Effector memory CD4-positive, alpha-beta T cell (primary cell): ENCODE measurements at places on chromosomes 6 and 20.

GRCh38 chr6:120230008-120230407, 880.4 kb upstream of the MAN1A1 start:
- no peaks in the 10 kb centered on the region for H3K27me3 ChIP-seq
- no peaks in the 10 kb centered on the region for H3K36me3 ChIP-seq
- no peaks in the 10 kb centered on the region for H3K4me1 ChIP-seq
- H3K4me3 ChIP-seq: no peak overlapping the region
- DNase-seq: no peak

GRCh38 chr6:106163966-106164877, 78.1 kb downstream of the PRDM1 start:
- H3K36me3 ChIP-seq: no peaks in the 10 kb centered on the region
- no peaks in the 10 kb centered on the region for H3K27me3 ChIP-seq
- peak overlapping the region; percentile 44 for H3K27ac ChIP-seq
- DNase-seq: no peak
- peak overlapping the region; percentile 15 for H3K4me3 ChIP-seq

DNA sequence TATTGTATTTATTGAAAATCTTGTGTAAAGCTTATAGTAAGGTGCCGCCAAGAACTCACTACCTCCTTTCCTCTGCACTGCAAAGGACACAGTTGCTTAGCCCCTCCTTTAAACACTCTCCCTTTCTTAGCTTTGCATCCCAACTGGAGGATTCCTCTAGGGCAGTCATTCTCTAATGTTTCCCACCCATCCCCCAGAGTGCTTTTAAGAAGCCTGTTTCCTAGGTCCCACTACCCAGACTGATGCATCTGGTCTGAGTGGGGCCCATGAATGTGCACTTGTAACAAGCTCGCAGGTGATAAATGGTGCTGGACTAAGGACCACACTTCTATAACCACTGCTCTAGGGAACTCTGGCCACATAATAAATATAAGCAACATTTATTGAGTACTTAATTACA, 55.2 kb downstream of the B4GALT5 start:
- H3K4me3 ChIP-seq: no peak overlapping the region
- H3K36me3 ChIP-seq: peaks cover 15% of the 10 kb centered on the region
- H3K4me1 ChIP-seq: no peaks in the 10 kb centered on the region
- H3K27me3 ChIP-seq: no peaks in the 10 kb centered on the region
- H3K27ac ChIP-seq: no peak overlapping the region

DNA sequence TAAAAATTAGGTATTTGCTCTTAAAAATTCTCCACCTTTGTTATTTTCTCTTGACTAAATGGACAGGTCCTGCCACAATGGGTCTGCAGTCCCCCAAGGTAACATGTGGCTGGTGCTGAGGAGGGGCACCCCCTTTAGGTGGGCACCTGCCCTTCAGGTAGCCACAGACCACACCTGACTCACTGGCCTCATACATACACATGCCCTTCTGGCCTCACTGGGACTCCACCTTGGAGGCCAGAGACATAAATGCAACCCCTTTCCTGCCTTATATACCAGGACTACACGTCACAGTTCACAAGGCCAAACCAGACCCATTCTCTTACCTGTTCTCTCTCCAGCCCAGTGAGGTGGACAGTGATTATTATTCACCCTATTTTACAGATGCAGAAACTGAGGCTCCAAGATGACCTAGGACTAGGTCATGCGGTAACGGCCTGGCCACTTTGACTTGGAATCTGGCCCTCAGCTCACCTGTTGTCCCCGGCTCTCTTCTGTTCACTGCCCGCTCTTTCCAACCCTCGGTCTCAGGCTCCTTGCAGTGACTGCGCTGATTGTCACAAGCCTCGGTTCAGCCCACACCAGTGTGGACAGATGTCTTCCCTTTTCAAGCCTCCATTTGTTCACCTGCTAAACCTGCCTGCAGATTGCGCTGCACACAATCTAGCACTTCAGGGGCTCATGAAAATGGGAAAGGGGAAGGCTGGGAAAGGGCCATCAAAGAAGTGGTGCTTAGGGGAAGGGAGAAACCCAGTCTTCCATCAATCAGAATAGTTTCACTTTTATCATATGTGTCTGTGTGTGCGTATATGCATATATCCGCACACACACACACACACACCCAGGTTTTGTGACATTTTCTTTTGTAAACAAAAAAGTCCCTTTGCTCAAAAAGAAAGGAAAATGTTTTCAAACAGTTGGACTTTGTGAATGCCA, 121.7 kb downstream of the BCAS1 start:
- peak overlapping the region; percentile 68 for H3K27ac ChIP-seq
- H3K4me1 ChIP-seq: peaks cover 31% of the 10 kb centered on the region
- H3K36me3 ChIP-seq: no peaks in the 10 kb centered on the region
- no peaks in the 10 kb centered on the region for H3K27me3 ChIP-seq

GRCh38 chr6:169899481-169900145, 148.2 kb downstream of the ERMARD start:
- no peaks in the 10 kb centered on the region for H3K4me1 ChIP-seq
- no peaks in the 10 kb centered on the region for H3K36me3 ChIP-seq
- no peaks in the 10 kb centered on the region for H3K27me3 ChIP-seq
- DNase-seq: no peak
- no peak overlapping the region for H3K27ac ChIP-seq
- H3K4me3 ChIP-seq: no peak overlapping the region

DNA sequence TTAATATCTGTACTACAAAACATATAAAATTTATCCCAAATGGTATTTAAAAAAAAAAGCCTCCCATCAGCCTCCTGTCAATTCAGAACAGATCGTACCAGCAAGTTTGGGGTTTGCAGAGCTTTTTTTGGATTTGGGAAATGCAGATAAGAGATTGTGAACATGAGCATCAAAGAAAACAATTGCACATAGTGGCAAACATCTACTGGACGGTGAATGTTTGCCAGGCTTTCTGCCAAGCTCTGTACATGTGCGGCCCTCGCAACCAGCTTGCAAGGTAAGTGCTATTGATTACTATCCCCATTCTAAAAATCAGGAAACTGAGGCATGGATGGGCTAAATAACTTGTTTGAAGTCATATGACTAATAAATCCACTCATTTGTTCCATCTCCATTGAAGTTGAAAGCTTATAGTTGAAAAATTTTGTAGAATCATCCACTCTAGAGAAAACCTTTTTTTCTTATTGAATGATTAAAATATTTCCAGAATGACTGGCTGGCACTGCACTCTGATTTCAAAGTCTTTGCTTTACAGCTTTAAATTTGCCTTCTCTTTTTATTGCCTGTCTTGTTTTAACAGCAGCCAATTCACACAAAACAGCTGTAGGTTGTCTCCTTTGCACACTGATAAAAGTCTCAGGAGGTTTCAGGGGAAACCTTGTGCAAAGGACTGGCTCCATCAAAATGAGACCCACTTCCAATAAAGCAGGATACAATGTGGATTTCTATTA, 37.4 kb upstream of the SIRT5 start:
- no peaks in the 10 kb centered on the region for H3K36me3 ChIP-seq
- no peak overlapping the region for H3K4me3 ChIP-seq
- DNase-seq: no peak
- H3K27ac ChIP-seq: no peak overlapping the region

- H3K4me3 ChIP-seq: peak overlapping the region; percentile 37
- H3K27me3 ChIP-seq: no peaks in the 10 kb centered on the region
- H3K4me1 ChIP-seq: peaks cover 40% of the 10 kb centered on the region
- H3K36me3 ChIP-seq: no peaks in the 10 kb centered on the region
- no peak for DNase-seq
- peak overlapping the region; percentile 39 for H3K27ac ChIP-seq
Measured at GRCh38 chr6:118706702-118707101, 55.3 kb upstream of the CEP85L start.

- no peak overlapping the region for H3K4me3 ChIP-seq
- H3K27me3 ChIP-seq: no peaks in the 10 kb centered on the region
- H3K36me3 ChIP-seq: no peaks in the 10 kb centered on the region
- no peaks in the 10 kb centered on the region for H3K4me1 ChIP-seq
Measured at GRCh38 chr20:7257692-7258466, 490.4 kb downstream of the BMP2 start.

DNA sequence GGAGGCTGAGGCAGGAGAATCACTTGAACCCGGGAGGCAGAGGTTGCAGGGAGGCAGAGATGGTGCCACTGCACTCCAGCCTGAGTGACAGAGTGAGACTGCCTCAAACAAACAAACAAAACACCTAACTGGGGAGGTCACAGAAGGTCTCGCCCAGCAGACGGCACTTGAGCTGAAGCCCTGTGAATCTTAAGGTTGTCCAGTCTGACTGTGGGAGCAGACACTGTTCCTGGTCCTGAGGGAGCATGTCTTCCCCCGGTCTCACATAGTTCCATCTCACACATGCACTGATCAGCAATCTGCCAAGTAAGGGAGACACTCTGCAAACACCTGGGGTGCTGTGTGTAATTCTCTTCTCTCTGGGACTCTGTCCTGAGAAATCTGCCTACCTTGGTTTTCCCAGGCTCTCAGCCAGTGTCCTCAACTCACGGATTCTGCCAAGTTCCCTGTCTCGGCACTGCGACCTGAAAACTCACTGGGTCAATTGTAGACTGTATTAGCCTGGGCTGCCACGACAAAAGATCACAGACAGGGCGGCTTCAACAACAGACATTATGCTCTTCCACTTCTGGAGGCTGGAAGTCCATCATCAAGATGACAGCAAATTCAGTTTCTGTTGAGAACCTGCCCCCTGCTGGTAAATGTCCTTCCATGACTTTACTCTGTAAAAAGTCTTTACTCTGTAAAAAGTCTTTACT, 94.3 kb downstream of the JPH2 start:
- DNase-seq: no peak
- no peaks in the 10 kb centered on the region for H3K27me3 ChIP-seq
- H3K36me3 ChIP-seq: no peaks in the 10 kb centered on the region
- no peaks in the 10 kb centered on the region for H3K4me1 ChIP-seq
- H3K27ac ChIP-seq: no peak overlapping the region

GRCh38 chr6:168922436-168922835, 331.2 kb downstream of the THBS2 start:
- no peak for DNase-seq
- no peaks in the 10 kb centered on the region for H3K36me3 ChIP-seq
- H3K4me3 ChIP-seq: no peak overlapping the region
- no peaks in the 10 kb centered on the region for H3K27me3 ChIP-seq
- H3K27ac ChIP-seq: no peak overlapping the region
- H3K4me1 ChIP-seq: no peaks in the 10 kb centered on the region

- H3K36me3 ChIP-seq: no peaks in the 10 kb centered on the region
- H3K27ac ChIP-seq: no peak overlapping the region
- peaks cover 5% of the 10 kb centered on the region for H3K4me1 ChIP-seq
Measured at GRCh38 chr6:47481806-47482205, 4.2 kb downstream of the CD2AP start.

GRCh38 chr6:154499855-154500589, 10.5 kb downstream of the CNKSR3 start:
- DNase-seq: no peak
- H3K27me3 ChIP-seq: no peaks in the 10 kb centered on the region
- H3K4me1 ChIP-seq: no peaks in the 10 kb centered on the region
- H3K27ac ChIP-seq: no peak overlapping the region
- H3K4me3 ChIP-seq: no peak overlapping the region
- no peaks in the 10 kb centered on the region for H3K36me3 ChIP-seq

- no peak overlapping the region for H3K4me3 ChIP-seq
- no peak for DNase-seq
- H3K4me1 ChIP-seq: no peaks in the 10 kb centered on the region
- no peaks in the 10 kb centered on the region for H3K36me3 ChIP-seq
- no peak overlapping the region for H3K27ac ChIP-seq
Measured at GRCh38 chr6:19312241-19312978, 524.8 kb upstream of the ID4 start.

DNA sequence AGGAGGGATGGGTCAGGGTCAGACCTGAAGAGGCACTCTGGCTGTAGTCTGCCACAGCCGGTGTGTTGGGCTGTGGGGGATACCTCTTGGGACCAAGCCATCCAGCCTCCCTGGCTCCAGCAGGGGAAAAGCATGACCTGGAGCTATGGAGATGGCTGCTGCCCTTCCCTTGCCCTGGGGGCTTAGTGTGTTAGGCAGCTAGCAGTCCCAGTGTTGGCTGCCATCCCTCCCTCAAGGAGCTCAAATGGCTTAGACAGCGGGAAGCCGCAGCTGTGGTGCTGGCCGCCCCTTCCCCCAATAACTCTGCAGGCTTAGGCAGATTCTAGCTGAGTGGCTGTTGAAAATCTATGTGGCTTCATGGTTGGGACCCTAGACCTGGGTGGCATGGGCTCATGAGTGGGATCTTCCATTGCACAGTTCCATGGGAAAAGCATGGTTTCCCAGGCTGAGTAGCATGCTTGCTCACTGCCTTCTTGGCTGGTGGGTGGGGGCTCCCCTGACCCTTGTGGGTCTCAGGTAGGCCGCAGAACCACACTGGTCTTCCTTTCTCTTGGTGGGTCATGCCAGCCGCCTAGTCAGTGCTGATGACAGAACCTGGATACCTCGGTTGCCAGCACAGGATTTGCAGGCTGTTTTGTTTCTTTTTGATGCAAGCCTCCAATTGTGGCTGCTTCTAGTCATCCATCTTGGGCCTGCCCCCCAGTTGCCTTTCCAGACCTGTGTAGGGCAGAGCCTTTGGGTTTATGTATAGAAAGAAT, 69.0 kb upstream of the AHI1 start:
- H3K27me3 ChIP-seq: no peaks in the 10 kb centered on the region
- H3K4me3 ChIP-seq: no peak overlapping the region
- no peak for DNase-seq
- H3K27ac ChIP-seq: no peak overlapping the region
- H3K36me3 ChIP-seq: no peaks in the 10 kb centered on the region

DNA sequence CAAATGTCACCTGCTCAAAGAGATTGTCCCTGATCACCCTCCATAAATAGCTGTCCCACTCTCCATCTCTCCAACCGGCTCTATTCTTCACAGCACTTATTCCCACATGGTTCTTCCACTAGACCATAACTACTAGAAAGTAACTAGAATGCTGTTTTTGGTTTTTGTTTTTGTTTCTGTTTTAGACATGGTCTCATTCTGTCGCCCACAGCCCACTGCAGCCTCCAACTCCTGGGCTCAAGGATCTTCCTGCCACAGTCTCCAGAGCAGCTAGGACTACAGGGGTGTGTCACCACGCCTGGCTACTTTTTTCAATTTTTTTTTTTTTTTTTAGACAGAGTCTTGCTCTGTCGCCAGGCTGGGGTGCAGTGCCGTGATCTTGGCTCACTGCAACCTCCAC, 12.2 kb downstream of the MMP24 start:
- no peaks in the 10 kb centered on the region for H3K27me3 ChIP-seq
- no peak for DNase-seq
- no peak overlapping the region for H3K4me3 ChIP-seq
- H3K4me1 ChIP-seq: no peaks in the 10 kb centered on the region

GRCh38 chr6:48472091-48472490, 361.1 kb upstream of the PTCHD4 start:
- no peaks in the 10 kb centered on the region for H3K27me3 ChIP-seq
- no peaks in the 10 kb centered on the region for H3K4me1 ChIP-seq
- DNase-seq: no peak
- no peak overlapping the region for H3K4me3 ChIP-seq
- no peaks in the 10 kb centered on the region for H3K36me3 ChIP-seq
- H3K27ac ChIP-seq: no peak overlapping the region

GRCh38 chr6:80382811-80383210, 276.3 kb downstream of the BCKDHB start:
- DNase-seq: no peak
- H3K36me3 ChIP-seq: no peaks in the 10 kb centered on the region
- H3K4me3 ChIP-seq: no peak overlapping the region
- H3K4me1 ChIP-seq: no peaks in the 10 kb centered on the region
- H3K27me3 ChIP-seq: no peaks in the 10 kb centered on the region
- H3K27ac ChIP-seq: no peak overlapping the region
